ENCODE measurements at places on chromosomes 7 and 10.

DNA sequence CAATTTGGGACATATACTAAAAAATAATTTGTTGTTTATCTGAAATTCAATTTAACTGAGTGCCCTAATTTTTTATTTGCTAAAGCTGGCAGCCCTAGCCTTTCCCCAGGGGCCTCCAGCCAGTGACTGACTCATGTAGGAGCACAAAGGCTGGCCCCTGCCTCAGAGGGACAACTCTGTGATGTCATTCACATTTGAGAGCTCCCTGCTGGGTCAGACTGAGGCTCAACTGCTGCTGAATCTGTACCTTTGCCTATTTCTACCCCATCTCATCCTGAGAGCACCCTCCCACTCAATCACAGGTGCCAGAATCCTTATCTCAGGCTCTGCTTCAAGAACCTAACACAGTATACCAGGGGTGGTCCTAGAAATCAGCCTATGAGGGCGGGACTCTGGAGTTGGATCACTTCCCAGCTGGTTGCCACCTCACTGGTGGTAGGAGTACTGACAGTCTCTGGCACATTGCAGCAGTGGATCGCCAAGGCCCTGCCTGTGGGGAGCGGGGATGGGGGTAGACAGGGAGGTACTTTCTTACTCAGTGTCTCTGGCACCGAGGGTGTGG lies 11.6 kb downstream of the GCK start:
- DNase-seq = no peak

GRCh38 chr10:1074748-1075308 lies 18.6 kb downstream of the WDR37 start:
- DNase-seq = no peak

- DNase-seq = no peak
Measured at GRCh38 chr10:102004376-102004775, 51.6 kb downstream of the ARMH3 start.

GRCh38 chr10:89404104-89405047 lies 10.0 kb upstream of the IFIT5 start:
- no peak for DNase-seq

DNA sequence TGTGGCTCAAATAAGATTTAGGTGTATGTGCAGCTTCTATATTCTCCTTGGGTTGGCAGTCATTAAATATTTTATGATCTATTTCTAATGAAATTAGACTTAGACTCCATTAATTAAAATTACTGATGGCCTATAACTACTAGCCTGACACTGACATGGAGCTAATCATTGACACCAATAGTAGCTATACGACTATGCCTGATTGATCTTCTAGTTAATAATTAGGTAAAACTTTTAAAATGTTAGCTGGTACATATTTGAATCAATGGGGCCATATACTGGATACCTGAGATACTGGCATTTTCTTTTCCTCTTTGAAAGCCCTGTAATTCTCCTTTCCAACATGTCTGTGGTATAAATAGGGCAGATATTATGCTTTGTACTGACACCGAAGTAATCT lies 14.4 kb downstream of the WEE2 start:
- no peak for DNase-seq

DNA sequence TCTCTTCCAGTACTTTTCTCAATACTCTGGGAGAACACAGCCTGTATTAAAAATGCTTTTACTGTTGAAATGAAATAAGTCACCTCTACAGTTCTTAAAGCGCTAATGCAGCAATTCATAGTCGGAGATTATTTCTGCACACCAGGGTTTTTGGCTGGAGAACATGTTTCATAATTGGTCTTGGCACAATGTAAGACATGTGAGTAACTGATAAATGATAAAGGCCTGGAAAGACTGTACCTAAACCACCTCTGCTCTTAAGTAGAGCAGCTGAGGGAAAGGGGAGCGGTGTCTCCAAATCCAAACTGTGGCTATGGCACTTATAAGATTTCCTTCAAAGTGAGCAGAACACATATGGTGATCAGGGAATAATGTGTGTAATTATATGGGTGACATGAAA lies 390.3 kb upstream of the MBL2 start:
- DNase-seq = no peak

- DNase-seq = no peak
Measured at GRCh38 chr7:110974441-110974840, 116.5 kb upstream of the LRRN3 start.

DNA sequence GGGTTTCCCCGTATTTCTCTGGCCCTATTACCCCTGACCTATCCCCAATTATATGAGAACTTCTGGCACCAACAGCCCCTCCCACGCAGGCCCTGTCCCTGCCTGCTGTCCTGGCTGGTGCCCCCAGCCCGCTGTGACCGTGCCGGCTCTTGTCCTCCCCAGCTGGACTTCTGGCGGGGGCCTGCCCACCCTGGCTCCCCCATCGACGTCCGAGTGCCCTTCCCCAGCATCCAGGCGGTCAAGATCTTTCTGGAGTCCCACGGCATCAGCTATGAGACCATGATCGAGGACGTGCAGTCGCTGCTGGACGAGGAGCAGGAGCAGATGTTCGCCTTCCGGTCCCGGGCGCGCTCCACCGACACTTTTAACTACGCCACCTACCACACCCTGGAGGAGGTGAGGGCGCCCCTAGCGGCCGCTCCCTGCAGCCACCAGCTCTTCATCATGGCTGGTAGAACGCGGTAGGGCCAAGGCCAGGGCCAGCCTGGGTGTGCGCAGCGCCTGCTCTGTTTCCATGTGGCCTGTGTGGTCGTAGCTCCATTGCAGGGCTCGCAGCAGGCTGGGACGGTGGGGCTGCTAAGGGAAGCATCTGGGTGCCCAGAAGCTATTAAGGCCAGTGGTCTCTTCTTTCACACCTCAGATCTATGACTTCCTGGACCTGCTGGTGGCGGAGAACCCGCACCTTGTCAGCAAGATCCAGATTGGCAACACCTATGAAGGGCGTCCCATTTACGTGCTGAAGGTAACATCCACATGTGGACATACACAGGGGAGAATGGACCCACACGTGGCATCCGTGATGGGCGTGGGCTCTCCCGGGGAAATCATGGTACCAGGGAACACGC lies 1.4 kb downstream of the CPA1 start:
- DNase-seq = no peak

DNA sequence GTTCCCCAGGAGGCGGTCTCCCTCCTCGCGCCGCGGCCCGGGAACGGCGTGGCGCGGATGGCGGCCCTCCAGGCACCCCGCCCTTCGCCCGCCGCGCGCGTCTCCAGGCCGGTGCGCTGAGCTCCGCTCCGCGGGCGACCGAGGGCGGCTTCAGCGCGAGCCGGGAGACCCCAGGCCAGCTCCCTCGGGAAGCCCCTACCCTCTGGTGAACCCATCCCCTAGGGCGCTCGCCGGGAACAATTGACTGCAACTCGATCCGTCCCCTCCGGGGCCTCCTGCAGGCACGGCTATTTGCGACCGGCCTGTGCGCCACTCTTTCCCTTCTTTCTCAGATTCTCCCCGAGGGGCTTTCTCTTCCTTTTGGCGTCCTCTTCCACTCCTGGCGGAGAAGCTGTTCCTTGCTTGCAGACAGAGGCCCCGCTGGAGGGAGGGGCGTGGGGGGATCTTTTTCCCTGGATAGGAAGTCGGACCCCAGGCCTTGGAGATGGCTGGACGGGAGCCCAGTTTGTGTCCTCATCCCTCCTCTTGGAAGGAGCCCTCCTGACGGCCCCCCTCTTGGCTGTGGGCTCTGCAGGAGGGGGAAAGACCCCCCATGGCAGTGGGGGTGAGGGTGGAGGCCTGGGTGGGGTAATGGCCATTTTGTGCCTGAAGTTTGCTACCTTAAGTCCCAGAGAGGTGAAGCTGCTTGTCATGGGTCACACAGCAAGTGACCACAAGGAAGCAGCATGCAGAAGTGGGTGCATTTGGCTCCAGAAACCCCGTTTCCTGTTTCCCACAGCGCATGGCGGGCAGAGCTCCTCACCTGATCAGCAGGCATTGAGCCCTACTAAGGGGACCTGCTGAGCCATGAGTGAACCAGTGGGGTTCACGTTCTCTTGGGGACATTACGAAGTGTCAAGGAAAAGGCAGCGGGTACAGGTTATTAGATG lies 171.2 kb upstream of the TNRC18 start:
- no peak for DNase-seq

GRCh38 chr10:96288151-96288621 lies 16.0 kb upstream of the DNTT start:
- DNase-seq = no peak

GRCh38 chr7:120550494-120551048 lies 277.6 kb downstream of the KCND2 start:
- no peak for DNase-seq

GRCh38 chr10:123274306-123275135 lies 120.3 kb downstream of the BUB3 start:
- no peak for DNase-seq

- DNase-seq = no peak
Measured at GRCh38 chr10:114311496-114312209, 72.6 kb downstream of the VWA2 start.

DNA sequence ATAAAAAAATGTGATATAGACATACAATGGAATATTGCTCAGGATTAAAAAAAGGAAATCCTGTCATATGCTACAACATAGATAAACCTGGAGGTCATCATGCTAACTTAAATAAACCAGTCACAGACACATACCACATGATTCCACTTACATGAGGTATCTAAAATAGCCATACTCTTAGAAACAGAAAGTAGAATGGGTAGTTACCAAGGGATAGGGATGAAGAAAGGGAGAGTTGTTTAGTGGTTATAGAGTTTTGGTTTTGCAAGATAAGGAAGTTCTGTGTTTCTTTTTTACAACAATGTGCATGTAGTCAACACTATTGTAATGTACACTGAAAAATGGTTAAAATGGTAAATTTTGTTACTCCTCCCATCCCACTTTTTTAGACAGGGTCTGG lies 30.5 kb downstream of the BICC1 start:
- DNase-seq = no peak

DNA sequence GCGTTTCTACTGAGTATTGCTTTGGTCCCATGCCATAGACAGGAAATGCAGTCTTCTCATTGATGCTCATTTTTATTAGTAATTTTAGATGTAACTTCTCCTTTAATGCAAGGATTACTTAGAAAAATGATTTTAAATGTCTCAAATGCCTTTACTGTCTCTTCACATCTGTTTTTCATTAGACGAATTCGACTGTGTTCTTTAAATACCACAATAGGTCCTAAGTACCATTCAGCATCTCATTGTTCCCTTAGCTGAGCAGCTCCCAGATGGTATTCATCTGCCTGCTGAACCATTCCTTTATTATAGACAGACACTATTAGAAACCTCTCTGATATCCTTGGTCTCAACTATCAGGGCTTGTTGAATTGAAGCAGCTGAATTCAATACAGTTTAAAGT lies 113.6 kb downstream of the LSMEM1 start:
- DNase-seq = no peak

- no peak for DNase-seq
Measured at GRCh38 chr7:111639934-111640333, 77.6 kb upstream of the IMMP2L start.

DNA sequence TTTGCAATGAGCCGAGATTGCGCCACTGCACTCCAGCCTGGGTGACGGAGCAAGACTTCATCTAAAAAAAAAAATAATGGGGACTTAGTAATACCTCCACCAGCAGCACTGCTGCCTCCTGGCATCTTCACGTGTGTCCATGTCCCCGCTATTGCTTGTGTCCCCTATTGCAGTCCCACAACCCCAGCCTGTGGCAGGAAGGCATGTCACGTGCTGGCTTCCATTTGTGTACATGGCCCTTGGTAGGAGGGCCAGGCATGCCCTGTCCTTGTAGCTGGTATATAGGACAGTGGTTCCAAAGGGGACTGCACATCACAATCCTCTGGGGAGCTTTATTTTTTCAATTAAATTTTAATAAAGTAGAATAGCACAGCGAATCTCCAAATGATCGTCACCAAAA lies 5.7 kb downstream of the ZNF783 start:
- DNase-seq = no peak

DNA sequence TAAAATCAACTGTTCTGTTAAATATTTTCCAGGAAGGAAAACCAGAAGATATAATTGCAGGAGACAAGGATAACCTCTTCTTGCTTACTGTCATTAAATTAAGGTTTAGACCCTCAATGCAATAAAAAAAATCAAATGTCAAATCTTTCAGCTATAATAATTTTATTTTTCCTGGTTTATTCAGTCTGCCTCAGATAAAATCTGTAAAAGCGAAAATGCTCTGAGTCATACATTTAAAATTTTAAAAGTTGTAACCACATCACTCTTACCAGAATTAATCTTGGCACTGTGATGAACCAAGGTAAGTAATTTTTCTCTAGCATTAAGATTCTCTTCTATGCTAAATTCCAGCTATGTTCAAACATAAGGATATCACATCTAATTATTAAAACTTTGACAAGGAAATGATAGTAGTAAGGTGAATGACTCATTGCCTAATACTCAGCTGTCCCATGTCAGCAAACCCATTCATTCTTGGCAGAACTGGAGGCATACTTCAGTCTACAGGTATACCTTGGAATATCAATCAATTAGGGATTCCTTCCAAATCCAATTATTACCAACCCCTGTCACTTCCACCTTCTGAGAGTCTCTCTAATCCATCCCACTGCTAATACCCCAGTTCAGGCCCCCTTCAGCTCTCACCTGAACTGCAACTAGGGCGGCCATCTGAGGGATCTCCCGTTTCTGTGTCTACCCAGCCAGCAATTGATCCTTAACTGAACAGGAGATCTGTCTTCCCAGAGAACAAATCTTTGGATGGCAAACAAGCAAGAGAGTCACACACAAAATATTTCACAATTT lies 434.1 kb downstream of the GRM8 start:
- no peak for DNase-seq

DNA sequence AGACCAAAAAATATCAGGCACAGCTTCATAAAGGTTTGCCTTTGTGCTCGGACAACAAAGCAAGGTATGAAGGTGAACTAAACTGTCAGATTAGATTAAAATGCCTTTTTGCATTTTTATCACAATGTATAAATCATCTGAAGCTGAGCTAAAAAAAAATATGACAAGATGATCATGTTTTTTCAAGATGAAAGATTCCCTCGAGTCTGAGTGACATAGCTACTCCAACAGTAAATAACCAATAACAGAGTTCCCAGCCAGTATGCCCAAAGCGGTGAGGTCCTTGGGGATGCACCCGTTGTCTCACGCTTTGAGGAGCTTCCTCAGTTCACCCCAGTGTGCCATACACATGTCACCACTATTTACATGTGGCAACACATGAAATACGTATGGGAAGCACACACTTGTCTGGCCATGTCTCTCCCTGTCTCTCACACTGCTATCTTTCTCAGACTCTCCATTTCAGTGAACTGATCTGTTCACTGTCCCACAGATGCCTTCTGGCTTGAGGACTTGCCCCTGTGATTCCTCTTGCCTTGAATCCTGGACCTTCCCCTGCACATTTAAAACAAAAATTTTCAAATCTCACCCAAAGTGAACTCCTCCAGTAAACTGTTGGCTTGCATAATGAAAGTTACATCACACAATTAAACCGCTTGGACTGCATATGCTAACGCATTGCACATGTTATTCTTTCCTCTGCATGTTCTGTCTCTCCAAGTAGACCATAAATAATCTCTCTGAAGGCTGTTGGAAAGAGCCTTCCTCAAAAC lies 2.6 kb upstream of the PIK3CG start:
- no peak for DNase-seq
